Adrenal gland (tissue), 19 donors: ENCODE measurements at places on chromosomes 4 and X. TPM values are rescaled to one million over a fixed set of nuclear protein-coding genes. Genes with fewer than 3 reads are reported as not detected.

- H3K36me3 ChIP-seq = no peaks in the 10 kb centered on the region
- peaks cover 18% of the 10 kb centered on the region for H3K4me1 ChIP-seq
- H3K4me3 ChIP-seq = no peak overlapping the region
- H3K27ac ChIP-seq = no peak overlapping the region
Observed at GRCh38 chr4:140943486-140944198, 187.5 kb upstream of the TBC1D9 start.

DNA sequence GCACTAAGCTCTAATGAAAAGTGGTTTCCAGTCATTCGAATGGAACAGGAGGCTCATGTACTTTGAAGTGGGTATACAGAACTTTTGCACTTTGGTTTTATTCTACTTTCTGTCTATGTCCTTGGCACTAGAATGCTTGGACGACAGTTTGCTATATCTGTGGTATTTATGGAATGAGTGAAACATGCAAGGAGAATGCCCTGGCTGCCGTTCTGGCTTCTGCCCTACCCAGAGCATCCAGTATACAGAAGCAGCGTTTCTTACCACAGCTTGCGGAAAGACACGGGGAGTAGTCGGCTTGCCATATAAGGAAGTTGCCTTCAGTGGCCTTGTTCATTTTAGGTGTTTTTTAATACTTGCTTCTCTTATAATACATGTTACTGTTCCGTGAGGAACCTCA is 98.0 kb downstream of the TBL1X start:
- peaks cover 4% of the 10 kb centered on the region for H3K4me1 ChIP-seq
- H3K27ac ChIP-seq = no peak overlapping the region
- H3K4me3 ChIP-seq = no peak overlapping the region
- H3K36me3 ChIP-seq = no peaks in the 10 kb centered on the region
- peak; percentile 33 for DNase-seq

DNA sequence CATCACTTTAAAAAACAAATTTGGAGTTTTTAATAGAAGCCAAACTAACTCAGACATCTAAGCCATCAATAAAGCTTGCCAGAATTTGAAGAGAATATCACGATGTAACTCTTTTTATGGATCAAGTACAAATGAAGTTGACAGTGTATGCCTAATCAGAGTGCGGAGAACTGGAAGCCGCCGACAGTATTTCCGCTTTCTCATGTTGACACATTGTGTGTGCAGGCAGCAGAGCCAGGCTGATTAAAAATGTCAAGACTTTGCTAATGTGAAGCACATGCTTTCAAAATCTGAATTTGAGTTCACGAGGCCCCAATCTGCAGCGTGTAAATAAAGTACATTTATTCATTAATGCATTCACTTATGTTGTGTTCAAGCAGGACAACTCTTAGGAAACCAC is 161.2 kb downstream of the TENM3 start:
- H3K27ac ChIP-seq = no peak overlapping the region
- no peaks in the 10 kb centered on the region for H3K36me3 ChIP-seq
- H3K27me3 ChIP-seq = no peaks in the 10 kb centered on the region

Gene SLC9B1
- 1.6 TPM for total RNA-seq

DNA sequence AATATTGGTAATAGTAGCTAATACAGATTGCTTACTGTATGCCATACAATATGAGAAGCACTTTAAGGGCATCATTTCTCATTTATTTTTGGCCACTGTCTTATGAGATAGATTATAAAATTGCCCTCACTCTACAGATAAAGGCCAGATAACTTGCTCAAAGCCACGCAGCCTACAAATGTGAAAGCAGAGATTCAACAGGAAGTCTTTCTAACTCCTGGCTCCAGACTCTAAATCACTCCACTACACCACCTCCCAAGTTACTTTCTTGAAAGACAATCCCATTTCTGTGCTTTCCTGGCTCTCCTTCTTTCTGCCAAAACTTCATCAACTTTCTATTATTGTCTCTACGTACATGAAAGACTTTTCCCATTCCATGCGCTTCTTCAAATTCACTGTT is 194.7 kb downstream of the FBXO8 start:
- no peaks in the 10 kb centered on the region for H3K4me1 ChIP-seq
- no peaks in the 10 kb centered on the region for H3K27me3 ChIP-seq
- H3K27ac ChIP-seq = no peak overlapping the region
- no peaks in the 10 kb centered on the region for H3K36me3 ChIP-seq

DNA sequence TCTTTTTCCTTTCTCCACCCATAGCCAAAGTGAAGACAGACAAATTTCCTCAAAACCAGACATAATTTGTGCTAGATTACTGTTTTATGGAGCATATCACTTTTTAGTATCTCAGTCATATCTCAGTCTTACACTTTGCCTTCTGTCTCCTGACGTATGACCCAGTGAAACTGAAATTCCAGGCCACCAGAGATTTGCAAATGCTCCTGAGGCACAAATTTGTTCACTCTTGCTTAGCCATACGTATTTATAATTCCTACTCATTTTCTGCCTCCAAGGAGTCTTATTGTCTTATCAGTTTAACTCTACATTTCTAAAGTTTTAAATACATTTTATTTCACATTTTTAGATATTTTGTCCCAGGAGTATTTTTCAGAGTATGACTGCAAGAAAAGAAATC is 10.0 kb downstream of the TMEM156 start:
- H3K4me3 ChIP-seq = no peak overlapping the region
- H3K36me3 ChIP-seq = no peaks in the 10 kb centered on the region
- H3K27ac ChIP-seq = no peak overlapping the region
- no peaks in the 10 kb centered on the region for H3K27me3 ChIP-seq

Gene CXorf49
- total RNA-seq = not detected

- no peak overlapping the region for H3K27ac ChIP-seq
- no peak for DNase-seq
- no peaks in the 10 kb centered on the region for H3K27me3 ChIP-seq
- no peaks in the 10 kb centered on the region for H3K4me1 ChIP-seq
Observed at GRCh38 chr4:188016754-188017153, 21.2 kb downstream of the ZFP42 start.

DNA sequence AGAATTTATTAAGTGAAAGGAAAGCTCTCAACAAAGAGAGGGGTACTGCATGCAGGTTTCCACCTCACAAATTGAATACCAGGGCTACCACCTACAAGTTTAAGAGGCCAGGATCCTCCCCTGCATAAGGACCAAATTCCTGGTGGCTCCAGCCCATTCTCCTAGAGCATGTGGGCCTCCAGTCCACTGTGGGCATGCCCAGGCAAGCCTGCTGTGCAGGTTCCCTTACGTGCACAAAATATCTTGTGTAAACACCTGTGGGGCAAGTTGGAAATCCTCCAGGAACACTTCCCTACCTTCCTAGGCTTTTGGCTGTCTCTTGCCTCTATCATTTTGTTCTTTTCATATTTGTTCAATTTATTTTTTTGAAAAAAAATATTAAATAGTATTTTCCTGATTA is 724.3 kb downstream of the ARAP2 start:
- no peak overlapping the region for H3K4me3 ChIP-seq
- H3K27ac ChIP-seq = no peak overlapping the region
- H3K4me1 ChIP-seq = no peaks in the 10 kb centered on the region
- no peaks in the 10 kb centered on the region for H3K36me3 ChIP-seq
- no peaks in the 10 kb centered on the region for H3K27me3 ChIP-seq
- no peak for DNase-seq

DNA sequence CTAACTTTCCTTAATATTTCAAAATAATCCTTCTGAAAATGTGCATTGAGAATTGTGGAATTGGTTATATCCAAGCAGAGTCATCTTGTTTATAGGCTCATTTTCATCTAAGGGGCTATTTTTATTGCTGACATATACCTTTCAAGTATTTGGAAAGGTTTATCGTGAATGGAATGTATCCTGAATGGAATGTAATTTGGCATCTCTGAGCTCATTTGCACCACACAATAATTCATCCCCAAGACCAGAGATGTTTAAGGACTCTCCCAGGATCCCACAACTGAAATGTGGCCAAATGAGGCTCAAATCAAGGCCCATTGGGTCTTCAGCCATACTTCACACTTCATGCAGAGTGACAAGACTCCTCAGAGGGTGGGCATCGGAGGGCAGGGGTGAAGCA is 7.5 kb upstream of the SETD7 start:
- no peaks in the 10 kb centered on the region for H3K36me3 ChIP-seq
- no peaks in the 10 kb centered on the region for H3K27me3 ChIP-seq
- peaks cover 15% of the 10 kb centered on the region for H3K4me1 ChIP-seq
- no peak overlapping the region for H3K4me3 ChIP-seq

Gene GLOD5
- not detected for total RNA-seq

Gene NKX3-2
- total RNA-seq = 0.06 TPM

Gene UBQLN2
- 39.7 TPM for total RNA-seq

- no peak overlapping the region for H3K27ac ChIP-seq
- DNase-seq = no peak
- H3K27me3 ChIP-seq = no peaks in the 10 kb centered on the region
Observed at GRCh38 chr4:142815834-142816233, 30.3 kb downstream of the INPP4B start.

GRCh38 chr4:165784672-165785071 is 88.4 kb upstream of the TLL1 start:
- DNase-seq = no peak
- H3K36me3 ChIP-seq = no peaks in the 10 kb centered on the region

GRCh38 chr4:64756016-64756415 is 346.8 kb upstream of the TECRL start:
- no peak for DNase-seq
- no peak overlapping the region for H3K4me3 ChIP-seq
- H3K27me3 ChIP-seq = no peaks in the 10 kb centered on the region
- H3K27ac ChIP-seq = no peak overlapping the region
- no peaks in the 10 kb centered on the region for H3K4me1 ChIP-seq

Gene FABP2
- total RNA-seq = not detected

GRCh38 chr4:80367737-80368136 is 32.2 kb downstream of the CFAP299 start:
- H3K4me1 ChIP-seq = no peaks in the 10 kb centered on the region
- no peak overlapping the region for H3K27ac ChIP-seq
- no peak overlapping the region for H3K4me3 ChIP-seq
- H3K36me3 ChIP-seq = no peaks in the 10 kb centered on the region
- no peaks in the 10 kb centered on the region for H3K27me3 ChIP-seq
- no peak for DNase-seq

- H3K4me1 ChIP-seq = peaks cover 22% of the 10 kb centered on the region
- no peak overlapping the region for H3K27ac ChIP-seq
- DNase-seq = no peak
- no peaks in the 10 kb centered on the region for H3K36me3 ChIP-seq
Observed at GRCh38 chr4:145851511-145852201, 87.0 kb downstream of the ZNF827 start.

Gene ZBTB33
- 9.9 TPM for total RNA-seq

- H3K27me3 ChIP-seq = no peaks in the 10 kb centered on the region
- no peaks in the 10 kb centered on the region for H3K36me3 ChIP-seq
- no peak for DNase-seq
Observed at GRCh38 chr4:15695240-15695699, 7.6 kb upstream of the BST1 start.

GRCh38 chr4:26520728-26521450 is 30.6 kb upstream of the CCKAR start:
- H3K4me1 ChIP-seq = no peaks in the 10 kb centered on the region
- DNase-seq = no peak
- H3K36me3 ChIP-seq = no peaks in the 10 kb centered on the region
- no peaks in the 10 kb centered on the region for H3K27me3 ChIP-seq
- H3K4me3 ChIP-seq = no peak overlapping the region
- no peak overlapping the region for H3K27ac ChIP-seq

- H3K4me1 ChIP-seq = no peaks in the 10 kb centered on the region
- H3K27ac ChIP-seq = no peak overlapping the region
- H3K4me3 ChIP-seq = no peak overlapping the region
- DNase-seq = no peak
Observed at GRCh38 chr4:108683479-108683878, 33.1 kb downstream of the OSTC start.

Gene PRDM5
- total RNA-seq = 17.4 TPM

DNA sequence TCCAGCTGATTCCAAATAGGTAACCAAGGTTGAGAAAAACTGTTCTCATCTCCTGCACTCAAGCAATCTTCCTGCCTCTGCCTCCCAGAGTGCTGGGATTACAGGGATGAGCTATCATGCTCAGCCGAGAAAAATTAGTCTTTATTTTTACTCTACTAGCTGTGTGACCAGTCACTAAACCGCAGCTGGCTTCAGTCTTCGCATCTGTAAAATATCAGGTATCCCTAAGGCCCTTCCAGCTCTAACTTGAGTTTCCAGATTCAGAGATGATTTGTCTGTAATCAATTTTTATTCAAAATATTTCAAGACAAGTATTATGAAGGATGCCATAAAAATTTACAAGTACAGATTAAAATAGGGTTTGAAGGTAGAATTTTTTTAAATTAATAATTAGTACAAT is 3.5 kb downstream of the ADH6 start:
- no peaks in the 10 kb centered on the region for H3K27me3 ChIP-seq
- no peak overlapping the region for H3K27ac ChIP-seq
- no peak overlapping the region for H3K4me3 ChIP-seq
- no peak for DNase-seq
- no peaks in the 10 kb centered on the region for H3K4me1 ChIP-seq
- no peaks in the 10 kb centered on the region for H3K36me3 ChIP-seq

Gene GRK4
- 7.8 TPM for total RNA-seq

- H3K27me3 ChIP-seq = peaks cover 12% of the 10 kb centered on the region
- no peaks in the 10 kb centered on the region for H3K4me1 ChIP-seq
- H3K36me3 ChIP-seq = no peaks in the 10 kb centered on the region
- DNase-seq = no peak
Observed at GRCh38 chrX:153560000-153560399, 38.9 kb downstream of the CCNQ start.

DNA sequence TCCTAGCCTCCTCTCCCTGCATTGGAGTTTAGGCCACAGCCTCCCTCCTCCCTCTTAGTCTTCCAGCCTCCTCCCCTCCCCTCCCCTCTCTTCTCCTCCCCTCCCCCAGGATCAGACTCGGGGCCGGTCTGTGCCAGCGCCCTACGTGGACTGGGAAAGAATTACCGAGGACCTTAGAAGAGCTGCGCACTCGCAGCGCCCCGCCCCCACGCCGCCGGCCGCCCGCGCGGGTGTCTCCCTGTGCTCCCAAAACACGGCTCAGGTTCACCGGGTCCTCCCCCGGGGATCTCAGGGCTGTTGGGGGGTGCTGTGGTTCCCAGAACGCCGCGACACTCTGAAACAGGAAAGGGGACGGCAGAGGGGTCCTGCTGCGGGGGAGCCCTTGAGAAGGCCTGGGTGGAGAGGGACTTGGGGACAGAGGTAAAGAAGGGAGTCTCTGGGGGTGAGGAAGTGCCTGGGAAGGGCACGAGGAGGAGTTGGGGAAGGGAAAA is 122.3 kb upstream of the TBL1X start:
- no peak overlapping the region for H3K27ac ChIP-seq
- DNase-seq = peak; percentile 90
- H3K4me1 ChIP-seq = peaks cover 4% of the 10 kb centered on the region

- DNase-seq = no peak
- H3K36me3 ChIP-seq = no peaks in the 10 kb centered on the region
- peaks cover 12% of the 10 kb centered on the region for H3K4me1 ChIP-seq
- H3K27ac ChIP-seq = no peak overlapping the region
- no peaks in the 10 kb centered on the region for H3K27me3 ChIP-seq
- no peak overlapping the region for H3K4me3 ChIP-seq
Observed at GRCh38 chr4:2290488-2290887, 28.6 kb upstream of the MXD4 start.

GRCh38 chr4:124964251-124964650 is 251.7 kb upstream of the ANKRD50 start:
- H3K27ac ChIP-seq = no peak overlapping the region
- no peak overlapping the region for H3K4me3 ChIP-seq
- no peaks in the 10 kb centered on the region for H3K27me3 ChIP-seq
- H3K4me1 ChIP-seq = no peaks in the 10 kb centered on the region
- H3K36me3 ChIP-seq = no peaks in the 10 kb centered on the region
- no peak for DNase-seq
